NCI-H187 (cell line): ENCODE measurements at places on chromosomes 7 and 10.

DNA sequence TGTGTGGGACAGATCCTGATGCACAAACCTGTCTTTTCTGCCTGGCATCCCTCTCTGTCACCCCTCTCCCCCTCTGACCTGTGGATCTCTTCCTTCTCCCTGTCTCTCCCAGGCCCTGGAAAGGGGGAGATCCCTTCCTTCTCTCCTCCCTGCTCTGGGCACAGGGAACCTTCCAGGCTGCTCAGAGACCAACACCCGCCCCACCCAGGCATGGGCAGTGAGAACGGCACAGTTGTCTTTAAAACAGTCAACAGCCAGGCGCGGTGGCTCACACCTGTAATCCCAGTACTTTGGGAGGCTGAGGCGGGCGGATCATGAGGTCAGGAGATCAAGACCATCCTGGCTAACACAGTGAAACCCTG is 34.7 kb downstream of the KCNH2 start:
- DNase-seq = no peak

DNA sequence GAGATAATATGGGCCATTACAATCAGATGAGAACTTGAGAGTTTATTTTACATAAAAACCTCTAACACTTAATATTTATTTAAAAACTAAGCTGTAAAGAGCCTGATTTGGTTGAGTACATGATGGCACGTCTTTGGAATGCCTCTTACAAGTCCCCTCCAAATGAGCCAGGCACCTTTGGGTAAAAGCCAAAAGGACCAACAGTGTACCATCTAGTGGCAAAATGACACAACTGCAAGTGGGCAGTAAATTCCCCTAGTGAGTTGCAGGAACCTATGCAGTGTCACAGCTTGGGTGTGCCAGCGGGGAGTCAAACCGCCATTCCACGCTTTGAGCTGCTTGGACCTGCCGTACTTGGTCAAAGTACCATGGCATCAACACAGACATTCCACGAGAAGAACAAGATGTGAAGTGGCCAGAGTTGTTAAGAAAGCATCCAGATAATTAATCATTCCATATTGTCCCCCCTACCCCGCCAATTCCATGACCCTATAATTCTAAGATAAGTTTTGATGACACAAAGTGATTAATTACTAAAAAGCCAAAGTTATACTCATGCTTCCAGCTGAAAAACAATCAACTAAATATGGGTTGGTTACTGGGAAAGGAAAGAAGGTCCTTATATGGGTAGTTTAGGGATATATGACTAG is 115.2 kb downstream of the SORBS1 start:
- no peak for DNase-seq

DNA sequence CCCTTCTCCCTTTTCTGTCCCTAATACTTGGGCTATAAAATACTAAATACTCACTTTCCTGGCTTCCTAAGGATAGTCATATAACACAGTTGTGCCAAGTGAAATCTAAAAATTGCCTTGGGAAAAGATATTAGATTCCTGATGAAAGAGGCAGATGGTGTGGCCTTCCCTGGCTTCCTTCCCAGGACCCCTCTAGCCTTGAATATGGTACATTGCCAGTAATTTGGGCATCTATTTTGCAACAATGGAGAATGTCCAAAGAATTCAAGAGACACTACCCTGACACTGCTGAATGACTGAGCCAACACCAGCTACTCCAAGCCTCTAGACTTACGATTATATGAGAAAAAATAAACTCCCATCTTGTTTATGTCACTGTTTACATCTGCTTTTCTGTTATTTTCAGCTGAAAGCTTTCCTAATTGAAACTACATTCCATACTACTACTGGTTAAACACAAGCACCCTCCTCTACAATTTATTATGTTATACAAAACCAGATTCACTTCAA is 17.9 kb downstream of the COPG2 start:
- no peak for DNase-seq

- no peak for DNase-seq
Measured at GRCh38 chr7:47040795-47041347, 541.0 kb downstream of the TNS3 start.

DNA sequence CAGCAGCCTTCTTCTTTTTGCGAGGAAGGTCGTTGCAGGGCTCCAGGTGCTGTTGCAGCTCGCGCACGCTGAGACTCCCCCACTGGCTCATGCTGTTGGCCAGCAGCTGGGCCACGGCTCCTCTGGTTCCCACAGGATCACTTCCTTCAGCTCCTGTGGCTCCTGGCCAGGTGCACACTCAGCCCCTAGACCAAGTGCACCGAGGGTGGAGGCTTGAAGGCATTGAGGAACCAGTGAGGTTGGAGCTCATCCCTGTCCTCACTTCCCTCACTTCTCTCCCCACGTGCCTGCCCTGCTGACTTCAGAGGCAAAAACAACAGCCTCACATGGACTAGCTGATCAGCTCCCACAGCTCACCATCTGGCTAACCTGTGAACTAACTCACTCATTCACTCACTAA is 46.2 kb upstream of the ADRB1 start:
- no peak for DNase-seq

DNA sequence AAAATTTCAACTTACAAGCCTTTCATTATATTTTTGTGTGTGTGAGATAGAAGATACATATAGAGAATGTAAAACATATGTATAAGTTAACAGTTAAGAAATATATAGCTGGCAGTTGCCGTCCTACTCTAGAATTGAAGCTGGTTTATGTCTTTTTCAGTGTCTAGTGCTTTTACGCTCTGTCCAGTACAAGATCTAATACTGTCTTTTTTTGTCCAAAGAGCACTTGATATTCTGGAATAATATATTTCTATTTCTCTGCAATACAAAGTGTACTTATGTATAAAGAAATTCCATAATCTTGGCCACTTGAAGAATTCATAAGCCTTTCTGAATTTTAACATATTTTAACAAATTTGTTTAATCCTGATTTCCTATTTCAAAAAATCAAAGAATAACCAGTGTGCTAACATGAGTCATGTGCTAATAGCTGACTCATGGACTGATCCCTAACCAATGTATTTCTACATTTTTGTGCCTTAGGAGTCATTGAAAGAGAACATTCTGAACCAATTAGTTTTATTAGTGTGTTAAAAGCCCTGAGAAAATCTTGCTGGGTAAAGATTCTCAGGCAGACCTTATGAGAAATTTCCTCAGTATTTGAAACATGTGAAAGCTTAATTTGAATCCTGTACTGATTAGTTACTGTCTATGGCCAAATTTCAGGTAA is 73.2 kb upstream of the CCAR1 start:
- no peak for DNase-seq

GRCh38 chr7:1752771-1753563 is 82.9 kb downstream of the ELFN1 start:
- no peak for DNase-seq

DNA sequence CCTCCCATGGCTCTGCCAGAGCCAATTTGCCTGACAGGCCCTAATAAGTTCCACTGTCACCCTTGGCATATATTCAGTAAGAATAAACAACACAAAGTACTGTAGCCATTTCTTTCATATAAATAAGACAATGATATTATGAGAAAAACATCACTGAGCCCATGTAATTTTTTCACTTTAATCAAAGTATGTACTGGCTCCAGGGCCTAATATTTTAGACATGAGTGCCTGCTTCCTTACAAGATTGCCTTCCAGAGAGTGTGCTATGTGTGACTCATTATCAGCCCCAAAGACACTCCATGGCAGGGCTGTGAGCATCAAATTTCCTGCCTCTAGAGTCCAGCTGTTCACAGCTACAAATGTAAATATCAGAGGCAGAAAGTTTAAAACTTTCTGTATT is 297.6 kb downstream of the LHFPL3 start:
- no peak for DNase-seq

DNA sequence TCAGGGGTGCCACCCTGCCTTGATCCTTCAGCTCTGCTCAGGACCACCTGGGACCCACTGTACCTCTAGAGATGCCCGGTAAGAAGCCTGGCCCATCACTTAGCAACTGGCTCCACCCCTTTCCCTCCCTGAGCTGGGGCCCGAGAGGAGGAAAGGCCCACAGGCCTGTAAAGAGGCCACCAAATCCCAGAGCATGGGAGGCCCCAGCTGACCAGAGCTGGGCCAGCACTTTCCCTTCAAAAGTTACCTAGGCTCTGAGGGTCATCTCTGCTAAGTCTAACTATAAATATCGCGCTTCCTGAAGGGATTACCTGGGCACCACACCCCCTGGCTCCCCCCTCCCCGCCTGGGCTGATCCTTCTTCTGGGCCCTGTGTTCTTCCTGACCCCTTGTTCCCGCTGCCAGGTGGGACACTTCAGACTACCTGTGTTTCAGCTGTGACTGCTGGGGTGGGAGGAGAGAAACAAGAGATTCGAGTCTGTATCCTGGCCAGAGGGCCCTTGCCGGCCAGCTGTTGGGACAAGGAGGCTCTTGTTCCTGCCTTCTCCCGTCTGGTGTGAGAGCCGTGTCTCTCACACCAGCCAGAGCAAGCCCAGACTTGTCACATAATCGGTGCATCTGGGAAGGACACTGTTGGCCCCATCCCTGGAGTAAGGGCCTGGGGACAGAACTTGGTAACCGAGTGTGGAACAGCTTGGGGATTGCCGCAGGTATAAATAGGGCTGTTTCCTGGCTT is 22.8 kb upstream of the ANKRD2 start:
- DNase-seq = no peak

DNA sequence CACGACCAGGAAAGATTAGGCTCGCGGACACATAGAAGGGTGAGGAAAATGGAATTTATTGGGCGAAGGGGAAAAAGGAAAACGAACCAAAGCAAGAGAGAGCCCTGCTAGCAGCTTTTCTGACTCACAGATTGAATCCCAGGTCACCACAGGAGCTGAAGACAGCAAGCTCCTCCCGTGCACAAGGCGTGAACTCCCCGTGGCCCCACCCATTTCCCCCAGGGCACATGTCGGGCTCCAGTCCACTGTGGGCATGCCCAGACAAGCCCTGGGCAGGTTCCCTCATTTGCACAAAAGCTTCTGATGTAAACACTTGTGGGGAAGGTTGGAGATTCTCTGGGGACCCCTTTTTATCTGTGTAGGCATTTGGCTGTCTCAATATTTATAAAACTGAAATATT is 582.4 kb downstream of the SUGCT start:
- DNase-seq = no peak

DNA sequence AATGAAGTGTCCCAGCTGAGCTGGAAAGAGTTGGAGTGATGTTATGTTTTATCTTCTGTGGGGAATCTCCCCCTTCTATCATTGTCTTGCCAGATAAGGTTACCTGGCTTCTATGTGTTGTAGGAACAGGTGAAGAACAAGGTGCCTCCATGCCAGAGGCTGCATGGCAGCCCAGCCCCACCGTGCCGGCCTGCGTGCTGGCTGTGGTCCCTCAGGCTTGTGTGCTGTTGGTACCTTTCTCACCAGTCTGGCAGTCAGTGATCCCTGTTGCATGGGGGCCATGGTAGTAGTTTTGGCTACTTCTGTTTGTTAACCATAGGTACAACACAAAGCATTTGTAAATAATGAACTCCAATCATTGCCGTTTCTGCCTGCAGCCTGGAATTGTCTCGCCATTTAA is 37.9 kb downstream of the CCM2 start:
- no peak for DNase-seq

DNA sequence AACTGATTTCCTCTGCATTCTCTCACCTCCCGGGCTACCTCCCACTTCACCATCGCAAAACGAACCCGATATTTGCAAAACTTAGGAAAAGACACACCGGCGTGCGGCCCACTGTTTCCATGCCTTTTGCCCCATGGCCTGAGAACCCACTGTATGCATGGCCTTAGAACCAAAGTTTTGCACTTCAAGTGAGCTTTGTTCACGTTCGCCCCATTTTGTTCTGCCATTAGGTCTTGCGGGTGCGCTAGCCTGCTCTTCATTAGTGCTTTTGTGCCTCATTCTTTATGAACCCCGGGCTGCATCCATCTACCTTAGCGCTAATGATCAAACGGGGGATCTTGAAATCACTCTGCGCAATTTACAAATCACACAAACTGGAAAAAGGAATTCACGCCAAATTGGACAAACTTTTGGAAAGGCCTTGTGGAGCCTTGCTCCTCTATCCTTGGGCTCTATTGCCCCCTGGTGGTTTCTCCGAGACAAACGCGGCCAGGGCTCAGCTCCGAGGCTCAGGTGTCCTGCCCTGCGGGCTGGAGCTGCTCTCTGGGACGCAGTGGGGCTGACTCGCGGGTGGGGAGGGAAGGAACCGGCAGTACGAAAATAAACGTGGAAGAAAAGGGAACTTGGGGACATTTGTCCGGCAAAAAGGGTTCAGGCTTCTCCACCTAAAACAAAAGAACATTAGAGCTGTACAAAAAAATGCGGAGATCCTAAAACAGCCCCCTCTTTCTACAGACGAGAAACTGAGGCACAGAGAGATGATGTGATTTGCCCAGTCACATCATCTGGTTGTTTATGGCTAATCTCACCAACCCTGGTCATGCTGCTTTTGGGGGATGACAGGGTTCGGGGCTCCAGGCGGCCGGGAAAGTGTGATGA is 300.4 kb upstream of the NFE2L3 start:
- peak; percentile 69 for DNase-seq

GRCh38 chr7:27899601-27900000 is 159.6 kb downstream of the TAX1BP1 start:
- DNase-seq = no peak

DNA sequence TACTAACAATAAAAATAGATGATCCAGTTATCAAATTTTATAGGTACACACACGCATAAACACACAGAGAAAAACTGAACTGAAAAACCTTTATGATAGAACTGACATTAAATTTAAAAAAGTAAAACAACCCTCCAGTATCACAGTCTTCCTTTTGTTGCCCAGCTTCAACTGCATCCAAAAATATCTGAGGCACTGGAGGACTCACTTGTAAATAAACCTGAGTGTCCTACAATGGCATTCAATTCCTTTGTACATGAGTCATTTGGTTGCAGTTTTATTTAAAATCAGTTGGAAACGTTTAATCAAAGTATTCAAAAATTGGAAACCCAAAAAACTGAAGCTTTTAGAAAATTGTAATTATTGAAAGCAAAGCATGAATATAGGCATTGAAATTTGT is 265.2 kb upstream of the CSTF2T start:
- no peak for DNase-seq

GRCh38 chr10:13152296-13152695 is 9.1 kb upstream of the MCM10 start:
- DNase-seq = no peak

GRCh38 chr7:36216063-36216684 is 63.1 kb downstream of the EEPD1 start:
- no peak for DNase-seq

GRCh38 chr10:817371-817770 is 114.1 kb downstream of the LARP4B start:
- no peak for DNase-seq

- no peak for DNase-seq
Measured at GRCh38 chr7:151727579-151728285, 149.2 kb downstream of the PRKAG2 start.

DNA sequence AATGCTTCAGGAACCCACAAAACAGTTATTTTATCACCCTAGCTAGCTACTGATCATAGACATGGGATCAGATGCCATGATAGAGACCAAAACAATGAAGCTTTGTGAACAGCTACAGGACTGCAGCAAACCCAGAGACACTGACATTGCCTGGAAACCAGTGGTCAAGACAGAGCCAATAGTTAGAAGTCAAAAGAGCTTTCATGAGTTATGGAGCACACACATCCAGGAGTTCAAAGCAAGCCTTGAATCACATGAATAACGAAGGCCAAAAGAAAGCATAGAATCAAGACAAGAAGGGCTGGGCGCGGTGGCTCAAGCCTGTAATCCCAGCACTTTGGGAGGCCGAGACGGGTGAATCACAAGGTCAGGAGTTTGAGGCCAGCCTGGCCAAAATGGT is 34.5 kb upstream of the GSAP start:
- DNase-seq = no peak
